ENCODE measurements at places on chromosomes 7 and 10. TPM values are rescaled to one million over a fixed set of nuclear protein-coding genes. Genes with fewer than 3 reads are reported as not detected.

KCND2 gene
- 1.6 TPM for polyA plus RNA-seq

ANLN gene
- 27.2 TPM for polyA plus RNA-seq

TCERG1L gene
- polyA plus RNA-seq, result 2.4 TPM

OR9A2 gene
- not detected for polyA plus RNA-seq

RADIL gene
- polyA plus RNA-seq, result 2.9 TPM

- DNase-seq, result no peak
Observed at GRCh38 chr7:71857338-71857737, 554.8 kb downstream of the CALN1 start.

DNA sequence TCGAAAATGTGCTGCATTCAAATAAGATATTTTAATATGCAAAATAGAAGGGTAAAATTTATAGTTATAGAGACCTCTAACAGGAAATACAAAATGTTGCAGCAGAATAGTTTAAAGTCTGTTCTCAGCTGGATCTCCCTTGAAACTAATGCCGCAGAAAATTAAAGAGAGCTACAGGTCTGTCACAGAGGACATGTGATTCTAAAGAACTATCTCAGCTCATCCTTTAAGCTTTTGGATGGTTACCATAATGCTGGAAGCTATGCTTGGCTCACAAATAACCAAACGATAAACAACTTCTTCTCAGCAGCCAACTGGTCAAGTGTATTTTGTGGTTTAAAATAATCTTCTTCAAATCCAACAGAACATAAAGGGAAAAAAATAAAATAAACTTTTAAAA lies 353.0 kb downstream of the PARD3 start:
- DNase-seq, result no peak

DNA sequence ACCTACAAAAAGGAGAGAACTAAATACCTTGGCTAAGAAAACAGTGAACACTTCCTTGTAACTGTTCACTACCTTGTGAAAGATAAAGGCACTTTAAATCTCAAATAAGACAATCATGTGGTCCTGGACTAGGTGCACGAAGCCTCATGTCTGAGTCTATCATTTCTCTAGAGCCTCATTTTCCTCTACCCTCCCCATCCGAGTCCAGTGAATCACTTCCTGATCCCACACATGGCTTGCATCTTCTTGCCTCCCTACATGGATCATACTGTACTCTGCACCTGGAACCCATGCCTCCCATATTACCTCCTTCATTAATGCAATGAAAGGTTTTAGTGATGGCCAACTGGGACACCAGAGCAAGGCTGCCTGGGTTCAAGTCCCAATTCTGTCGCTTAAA lies 34.5 kb downstream of the SNX10 start:
- no peak for DNase-seq

- DNase-seq, result no peak
Observed at GRCh38 chr10:24202181-24202570, 6.8 kb upstream of the KIAA1217 start.

DNA sequence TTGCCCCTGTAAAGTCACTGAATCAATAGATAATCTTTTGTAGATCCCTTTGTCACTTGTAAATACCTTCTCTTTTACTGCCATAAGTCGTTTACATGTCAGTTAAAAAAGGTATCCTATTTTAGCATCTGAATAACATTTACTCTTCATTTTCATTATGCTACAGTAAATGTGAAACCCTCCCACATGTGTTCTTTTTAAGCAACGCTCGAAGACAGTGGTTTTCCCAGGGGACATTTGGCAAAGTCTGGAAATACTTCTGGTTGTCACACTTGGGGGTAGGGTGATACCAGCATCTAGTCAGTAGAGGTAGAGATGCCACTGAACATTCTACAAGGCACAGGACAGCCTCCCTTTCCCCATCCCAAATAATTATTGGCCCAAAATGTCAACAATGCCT lies 23.7 kb downstream of the ATAD1 start:
- no peak for DNase-seq

- no peak for DNase-seq
Observed at GRCh38 chr10:20004087-20004523, 187.9 kb downstream of the PLXDC2 start.
